Foreskin keratinocyte (primary cell): ENCODE measurements at places on chromosomes 1 and 21. TPM values are rescaled to one million over a fixed set of nuclear protein-coding genes. Genes with fewer than 3 reads are reported as not detected.

DNA sequence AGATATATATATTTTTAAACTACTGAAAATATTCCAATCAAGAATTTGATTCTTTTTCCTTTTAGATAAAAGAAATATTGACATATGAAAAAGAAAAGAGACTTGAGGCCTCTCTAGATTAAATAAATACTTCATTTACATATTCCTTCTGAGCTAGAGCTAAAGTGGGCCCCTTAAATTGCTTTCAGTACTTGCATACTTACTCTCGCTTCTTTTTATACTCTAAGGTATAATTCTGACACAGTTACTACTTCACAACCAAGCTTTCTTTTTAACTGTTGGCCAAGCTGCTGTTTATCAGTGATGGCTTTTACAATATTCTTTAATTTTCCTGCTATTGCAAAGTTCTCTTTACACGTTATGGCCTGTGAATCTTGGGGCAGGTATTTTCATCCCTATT is 24.6 kb downstream of the EXTL2 start:
- no peak for DNase-seq

GRCh38 chr1:34866762-34867109 is 7.2 kb upstream of the SMIM12 start:
- no peak for DNase-seq

- DNase-seq: no peak
These were observed 39.8 kb downstream of the NEK7 start for GRCh38 chr1:198196630-198197029.

The ADCY10 gene
- 0.14 TPM in 1 of 2 replicates, not detected in the other for total RNA-seq

The REN gene
- not detected in 2 replicates for total RNA-seq
